ENCODE measurements at places on chromosomes 13 and 19. TPM values are rescaled to one million over a fixed set of nuclear protein-coding genes. Genes with fewer than 3 reads are reported as not detected.

HCN2 gene
- total RNA-seq = 2.1 TPM

- DNase-seq = peak; percentile 62
Measured at GRCh38 chr19:16417660-16418596, 53.8 kb downstream of the EPS15L1 start.

DNA sequence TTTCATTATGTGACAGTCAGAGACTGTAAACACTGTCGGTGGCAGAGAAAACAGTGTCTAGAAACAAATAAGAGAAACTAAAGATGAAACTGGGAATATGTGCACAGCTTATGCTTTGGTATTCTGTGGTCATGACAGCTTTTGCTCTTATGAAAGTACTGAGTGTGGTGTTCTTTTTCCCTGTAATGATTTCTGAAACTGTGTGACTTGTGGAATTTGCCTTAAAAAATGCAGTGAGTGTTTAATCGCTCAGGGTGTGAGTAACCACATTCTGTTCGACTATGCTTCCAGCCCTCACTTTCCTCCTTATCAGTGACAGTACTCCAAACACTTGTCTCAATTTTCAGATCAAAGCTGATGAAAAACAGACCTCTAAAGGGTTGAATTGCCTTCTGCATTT lies 66.9 kb upstream of the DIAPH3 start:
- DNase-seq = no peak

SPTBN4 gene
- 0.51 TPM for total RNA-seq

- no peak for DNase-seq
Measured at GRCh38 chr19:40244579-40245317, 18.3 kb upstream of the CCNP start.

- DNase-seq = no peak
Measured at GRCh38 chr13:110426735-110427134, 119.7 kb downstream of the COL4A2 start.

DNA sequence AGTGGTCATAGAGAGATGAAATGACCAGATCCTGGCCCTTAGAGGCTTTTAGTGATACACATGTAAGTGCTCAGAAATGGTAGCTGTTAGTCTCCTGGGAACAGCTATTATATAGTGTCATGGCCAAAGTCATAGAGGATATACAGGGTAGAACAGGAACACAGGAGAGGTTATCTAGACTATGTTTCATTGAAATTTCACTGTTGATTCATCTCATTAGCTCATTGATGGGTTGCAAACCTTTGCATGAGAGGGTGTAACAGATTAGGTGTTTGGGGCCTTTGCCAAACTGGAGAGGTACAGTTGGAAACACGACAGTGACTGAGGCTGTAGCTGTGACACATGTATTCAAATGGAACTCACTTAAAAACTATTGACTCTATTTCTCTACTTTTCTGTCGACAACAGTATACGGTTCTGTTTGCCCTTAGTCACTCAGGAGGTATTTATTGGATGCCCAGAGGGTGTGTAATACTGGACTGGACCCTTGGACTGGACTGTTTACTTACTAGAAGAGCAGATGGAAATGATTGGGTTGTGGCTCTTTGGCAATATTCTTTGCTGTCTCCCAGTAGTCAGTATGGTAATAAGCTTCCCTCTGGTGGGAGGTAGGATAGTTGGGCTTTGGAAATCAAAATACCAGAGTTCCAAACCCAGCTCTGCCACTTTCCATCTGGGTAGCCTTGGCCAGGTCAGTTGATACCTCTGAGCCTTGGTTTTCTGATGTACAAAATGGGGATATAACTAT lies 29.8 kb downstream of the ARHGAP35 start:
- DNase-seq = no peak

DNA sequence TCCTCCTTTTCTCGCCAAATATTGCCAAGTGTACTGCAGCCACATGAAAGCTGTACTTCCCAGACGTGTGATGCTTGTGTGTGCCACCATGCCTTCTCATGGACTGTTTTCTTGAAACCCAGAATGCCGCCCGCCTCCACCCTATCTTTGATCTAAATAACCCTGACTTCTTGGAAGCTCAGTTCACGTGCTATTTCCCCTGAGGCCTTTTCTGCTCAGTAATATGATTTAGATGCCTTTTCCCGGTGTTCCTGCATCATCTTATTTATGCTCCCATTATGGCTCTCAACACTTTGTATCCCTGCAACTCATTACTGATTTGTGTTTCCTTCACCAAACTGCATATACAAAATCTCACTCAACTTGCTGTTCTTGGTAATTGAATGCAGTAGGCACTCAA lies 116.1 kb downstream of the USP12 start:
- no peak for DNase-seq

Measured in naive thymus-derived CD4-positive, alpha-beta T cell (primary cell).